ENCODE measurements at places on chromosomes 2 and 18.

GRCh38 chr2:182616471-182617393 is 99.3 kb upstream of the DNAJC10 start:
- no peak for DNase-seq

- no peak for DNase-seq
Measured at GRCh38 chr2:120406566-120406965, 60.6 kb downstream of the INHBB start.

DNA sequence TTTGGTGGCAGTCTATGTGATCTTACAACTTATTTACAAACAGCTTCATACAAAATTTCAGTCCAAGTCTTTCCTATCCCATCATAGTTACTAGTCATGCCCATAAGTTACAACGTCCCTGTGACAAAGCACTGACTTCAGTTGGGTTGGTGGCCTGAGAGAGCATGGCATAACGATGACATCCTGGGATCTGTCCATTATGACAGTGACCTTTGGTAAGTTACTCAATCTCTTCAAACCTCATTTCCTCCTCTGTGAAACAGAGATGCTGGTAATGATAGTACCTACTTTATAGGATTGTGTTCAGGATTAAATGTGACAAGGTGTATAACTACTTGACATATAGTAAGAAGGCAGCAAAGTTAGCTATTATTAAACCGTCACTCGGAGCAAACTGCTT is 55.4 kb upstream of the ATP5MC3 start:
- no peak for DNase-seq

DNA sequence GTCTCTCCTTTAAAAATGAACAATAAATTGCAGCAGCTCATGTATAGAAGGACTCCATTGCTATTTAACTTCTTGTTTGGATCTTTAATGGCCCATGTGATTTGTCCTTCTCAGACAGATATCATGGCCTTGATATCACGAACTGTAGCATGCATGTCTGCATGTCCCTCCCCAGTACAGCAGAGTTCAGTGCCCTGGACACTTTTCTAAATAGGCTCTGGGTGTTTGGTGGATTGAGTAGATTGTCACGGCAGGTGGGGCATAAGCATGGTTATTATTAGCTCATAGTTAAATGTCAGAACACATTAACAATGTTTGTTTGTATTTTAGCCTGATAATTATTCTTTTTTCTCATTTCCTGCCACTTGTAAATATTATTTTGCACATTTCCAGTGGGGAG is 118.3 kb downstream of the LRRTM1 start:
- no peak for DNase-seq

DNA sequence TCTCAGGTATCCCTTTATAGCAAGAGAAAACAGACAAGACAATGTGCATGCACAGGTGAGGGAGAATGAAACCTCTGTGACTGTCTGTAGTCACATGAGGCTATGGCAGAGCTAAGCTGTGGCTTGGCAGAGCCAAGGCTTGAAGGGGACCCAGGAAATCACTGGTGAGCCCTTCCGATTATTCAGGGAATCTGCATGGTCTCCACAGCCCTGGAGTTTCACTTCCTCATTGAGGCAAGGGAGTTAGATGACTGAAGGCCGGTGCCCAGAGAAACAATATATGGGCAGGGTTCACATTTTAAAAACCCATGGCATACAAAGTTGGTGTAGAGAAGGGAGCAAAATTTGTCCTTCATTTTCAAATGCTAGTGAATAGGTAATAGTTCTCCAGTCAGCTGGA is 144.4 kb upstream of the REV1 start:
- DNase-seq: no peak

- no peak for DNase-seq
Measured at GRCh38 chr18:25256439-25256838, 95.5 kb downstream of the ZNF521 start.

DNA sequence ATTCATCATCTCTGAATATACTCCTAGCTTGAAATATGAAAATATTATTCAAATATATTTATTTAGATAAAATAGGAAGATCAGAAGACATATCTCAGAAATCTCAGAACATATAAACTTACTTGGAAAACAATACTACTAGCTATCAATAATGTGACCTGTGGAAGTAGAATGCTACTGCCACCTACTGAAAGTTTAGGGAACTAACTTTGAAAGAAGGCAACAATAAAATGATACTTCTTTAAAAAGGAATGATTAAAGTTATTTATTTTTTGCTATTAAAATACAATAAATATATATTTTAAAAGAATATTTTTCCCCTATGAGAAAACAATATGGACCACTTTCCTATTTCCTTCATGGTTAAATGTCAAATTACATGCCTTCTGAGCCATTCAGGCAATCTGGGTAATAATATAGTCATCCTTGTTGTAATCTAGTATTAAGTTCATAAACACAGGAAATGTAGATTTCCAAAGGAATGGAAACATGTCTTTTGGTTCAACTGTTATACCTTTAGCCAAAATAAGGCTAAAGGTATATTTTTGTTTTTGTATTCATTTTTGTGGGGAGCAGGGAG is 26.0 kb downstream of the ACADL start:
- peak; percentile 35 for DNase-seq

DNA sequence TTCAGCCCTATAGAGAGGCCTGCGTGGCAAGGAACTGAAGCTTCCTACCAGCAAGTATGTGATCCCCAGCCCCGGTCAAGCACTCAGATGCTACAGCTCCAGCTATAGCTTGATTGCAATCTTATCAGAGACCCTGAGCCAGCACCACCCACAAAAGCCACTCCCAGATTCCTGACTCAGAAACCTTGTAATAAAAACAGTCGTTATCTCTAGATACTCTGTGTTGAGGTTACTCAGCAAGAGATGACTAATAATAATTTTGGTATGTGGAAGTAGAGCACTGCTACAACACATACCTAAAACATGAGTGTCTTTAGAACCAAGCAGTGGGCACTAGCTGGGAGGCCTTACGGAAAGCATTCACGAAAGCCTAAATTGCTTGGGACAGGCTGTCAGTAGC is 216.9 kb downstream of the UXS1 start:
- DNase-seq: peak; percentile 22

GRCh38 chr2:239710953-239711861 is 310.4 kb upstream of the HDAC4 start:
- no peak for DNase-seq

GRCh38 chr2:67416136-67416535 is 19.0 kb downstream of the ETAA1 start:
- DNase-seq: no peak

- no peak for DNase-seq
Measured at GRCh38 chr18:22689712-22690111, 243.4 kb upstream of the RBBP8 start.

- DNase-seq: no peak
Measured at GRCh38 chr2:8833853-8834252, 3.6 kb downstream of the KIDINS220 start.

DNA sequence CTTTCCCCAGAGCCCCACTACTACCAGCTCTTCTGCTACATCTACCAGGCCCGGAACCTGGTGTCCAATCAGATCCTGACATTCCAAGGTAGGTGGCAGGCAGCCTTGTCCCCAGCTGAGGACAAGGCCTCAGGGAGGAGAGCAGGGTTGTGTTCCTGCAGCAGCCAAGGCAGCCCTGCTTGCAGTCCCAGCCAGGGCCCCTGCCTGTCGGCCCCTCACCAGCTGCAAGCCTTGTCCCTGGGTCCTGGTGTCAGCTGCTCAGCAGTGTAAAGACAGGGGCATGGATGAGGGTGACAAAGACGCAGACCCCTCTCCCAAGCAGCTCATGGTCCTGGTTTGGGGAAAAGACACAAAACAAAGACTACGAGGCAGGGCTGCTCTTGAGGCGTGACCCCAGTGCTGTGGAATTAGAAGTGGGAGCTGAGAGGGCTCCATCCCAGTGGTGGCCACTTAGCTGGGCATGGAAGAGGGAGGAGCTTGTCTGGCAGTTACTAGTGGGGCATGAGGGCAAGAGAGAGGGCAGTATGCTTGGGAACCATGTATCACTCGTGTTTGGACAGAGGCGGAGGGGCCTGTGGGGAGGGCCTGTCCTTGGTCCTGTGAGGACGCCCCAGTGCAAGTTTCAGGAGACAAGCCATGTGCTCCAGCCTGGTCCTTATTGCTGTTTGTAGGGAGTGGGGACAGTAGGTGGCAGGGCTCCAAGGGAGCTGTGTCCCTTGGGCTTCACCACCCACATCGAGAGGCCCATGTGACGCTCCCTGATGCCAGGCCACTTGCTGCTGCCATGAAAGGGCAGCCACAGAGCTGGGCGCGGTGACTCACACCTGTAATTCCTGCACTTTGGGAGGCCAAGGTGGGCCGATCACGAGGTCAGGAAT is 47.5 kb downstream of the LMAN2L start:
- no peak for DNase-seq

DNA sequence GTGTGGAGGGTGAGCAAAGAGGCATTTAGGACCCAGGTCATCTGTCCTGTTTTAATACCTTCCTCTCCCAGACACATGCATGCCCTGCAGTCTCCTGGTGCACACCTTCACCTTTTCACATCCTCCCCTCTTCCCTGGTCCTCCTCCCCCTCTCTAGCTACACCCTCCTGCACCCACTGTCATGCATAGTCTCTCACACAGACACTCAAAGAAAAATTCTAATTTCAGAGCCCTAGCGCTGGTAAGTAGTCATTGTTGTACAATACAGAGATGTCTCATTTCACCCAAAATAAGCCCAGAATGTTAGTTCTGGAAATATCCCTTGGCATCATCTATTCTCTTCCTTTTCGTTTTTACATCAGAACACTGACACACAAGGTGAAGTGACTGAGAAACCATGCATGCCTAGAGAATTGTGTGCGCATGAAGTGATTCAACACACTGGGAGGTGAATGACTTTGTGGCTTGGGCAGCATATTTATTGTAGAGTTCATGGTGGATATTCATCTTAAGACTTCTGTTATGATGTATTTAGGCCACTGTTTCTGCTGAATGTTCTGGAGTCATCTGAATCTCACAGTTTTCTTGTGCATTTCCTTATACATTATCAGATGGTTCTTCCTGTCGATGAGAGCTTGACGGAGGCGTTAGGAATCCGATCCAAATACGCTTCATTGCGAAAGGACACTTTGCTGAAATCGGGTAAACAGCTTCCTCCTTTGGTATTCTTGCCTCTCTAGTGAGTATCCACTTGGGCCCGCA is 69.9 kb downstream of the COA5 start:
- DNase-seq: no peak

DNA sequence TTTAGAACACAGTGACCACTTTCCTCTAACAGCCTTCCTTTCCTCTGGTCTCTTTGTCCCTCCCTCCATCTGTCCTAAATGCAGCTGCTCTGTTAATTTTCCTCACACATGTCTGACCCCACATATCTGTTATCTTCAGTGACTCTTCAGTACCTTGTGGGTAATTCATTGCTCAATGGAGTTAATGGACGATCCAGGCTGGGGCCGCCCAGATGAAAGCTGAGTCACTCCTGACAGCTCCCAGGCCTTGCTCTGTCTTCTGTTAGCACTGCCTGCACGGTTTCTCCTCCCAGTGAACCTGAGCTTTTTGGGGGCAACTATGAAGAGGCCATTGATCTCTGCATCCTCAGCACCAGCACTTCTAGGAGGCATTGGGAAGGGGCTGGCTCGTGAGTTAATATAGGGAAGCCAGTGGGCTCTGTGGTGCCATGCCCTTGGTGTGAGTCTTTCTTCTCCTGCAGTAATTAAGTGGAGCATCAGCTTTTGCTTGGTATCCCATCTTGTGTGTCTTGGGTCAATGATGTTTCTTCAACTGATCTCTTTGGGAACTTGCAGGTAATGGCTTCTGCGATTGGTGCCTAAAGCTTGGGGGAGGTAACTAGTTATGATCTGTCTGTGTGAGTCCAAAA is 67.3 kb downstream of the SNORC start:
- DNase-seq: no peak

DNA sequence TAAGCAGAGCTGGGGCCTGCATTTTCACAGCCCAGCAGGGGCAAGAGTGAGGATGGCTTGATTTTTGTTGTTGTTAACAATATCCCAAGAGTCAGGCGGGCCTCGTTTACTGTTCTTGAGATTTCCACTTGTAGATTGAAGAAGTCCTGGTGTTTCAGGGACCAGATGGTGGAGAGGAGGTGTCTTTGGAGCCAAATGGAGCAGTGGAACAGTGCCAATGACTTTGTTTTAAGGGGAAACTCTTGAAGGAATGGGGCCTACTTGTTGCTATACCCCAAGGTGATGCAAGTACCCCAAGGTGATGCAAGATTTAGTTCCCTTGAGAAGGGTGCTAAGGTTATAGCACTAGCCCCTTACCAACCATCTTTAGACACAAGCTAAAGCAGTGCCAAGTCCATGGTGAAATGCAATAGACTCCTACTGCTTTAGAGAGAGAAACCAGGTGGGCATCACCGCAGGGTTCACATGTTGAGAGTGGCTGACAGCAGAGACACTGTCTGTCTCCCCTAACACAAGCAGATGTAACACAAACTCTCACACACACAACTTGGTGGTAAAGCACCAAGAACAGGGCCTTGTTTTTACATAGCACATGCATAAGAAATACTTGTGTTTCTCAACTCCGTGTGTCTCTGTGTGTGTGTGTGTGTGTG is 44.0 kb downstream of the HK2 start:
- DNase-seq: no peak

GRCh38 chr2:86646865-86647264 is 23.2 kb upstream of the RNF103 start:
- no peak for DNase-seq

DNA sequence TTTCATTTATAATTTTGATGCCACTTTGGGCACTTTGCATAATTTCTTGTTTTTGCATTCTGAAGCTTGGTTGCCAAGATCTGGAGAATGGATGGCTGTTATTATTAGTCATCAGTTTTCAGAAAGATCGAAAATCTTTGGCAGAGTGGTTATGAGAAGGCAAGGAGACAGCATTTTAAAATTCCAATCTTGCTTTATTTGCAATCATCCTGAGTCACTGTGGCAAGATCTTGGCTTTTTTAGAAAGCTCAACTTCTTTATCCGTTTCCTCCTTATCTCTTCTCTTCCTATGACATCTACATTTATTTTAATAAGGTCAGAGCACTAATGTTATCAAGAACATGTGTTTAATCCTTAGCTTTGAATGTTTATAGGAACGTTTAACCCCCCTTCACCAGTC is 31.1 kb upstream of the EIF2AK3 start:
- DNase-seq: no peak

DNA sequence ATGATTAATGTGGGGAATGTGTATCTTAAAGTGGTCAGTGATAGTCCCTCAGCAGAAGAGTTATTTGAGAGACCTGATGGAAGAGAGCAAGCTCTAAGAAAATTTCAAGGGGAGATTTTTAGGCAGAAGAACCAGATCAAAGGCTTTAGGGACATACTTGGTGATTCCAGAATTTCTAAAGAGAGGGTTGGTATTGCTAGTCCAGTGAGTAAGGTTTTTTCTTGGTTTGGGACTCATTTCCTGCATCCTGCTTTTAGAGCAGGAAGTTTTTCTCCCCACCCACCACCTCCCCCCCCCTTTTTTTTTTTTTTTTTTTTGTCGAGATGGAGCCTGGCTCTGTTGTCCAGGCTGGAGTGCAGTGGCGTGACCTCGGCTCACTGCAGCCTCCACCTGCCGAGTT is 42.7 kb upstream of the DYSF start:
- no peak for DNase-seq

- no peak for DNase-seq
Measured at GRCh38 chr18:69854455-69854854, 93.2 kb downstream of the CD226 start.

GRCh38 chr2:7963787-7964186 is 718.1 kb upstream of the ID2 start:
- no peak for DNase-seq

Data from COLO829 (cell line).